ENCODE measurements at places on chromosomes 2 and 18.

- DNase-seq = no peak
Observed at GRCh38 chr2:98487806-98488189, 43.1 kb downstream of the INPP4A start.

- no peak for DNase-seq
Observed at GRCh38 chr2:96095116-96095636, 21.2 kb downstream of the ADRA2B start.

DNA sequence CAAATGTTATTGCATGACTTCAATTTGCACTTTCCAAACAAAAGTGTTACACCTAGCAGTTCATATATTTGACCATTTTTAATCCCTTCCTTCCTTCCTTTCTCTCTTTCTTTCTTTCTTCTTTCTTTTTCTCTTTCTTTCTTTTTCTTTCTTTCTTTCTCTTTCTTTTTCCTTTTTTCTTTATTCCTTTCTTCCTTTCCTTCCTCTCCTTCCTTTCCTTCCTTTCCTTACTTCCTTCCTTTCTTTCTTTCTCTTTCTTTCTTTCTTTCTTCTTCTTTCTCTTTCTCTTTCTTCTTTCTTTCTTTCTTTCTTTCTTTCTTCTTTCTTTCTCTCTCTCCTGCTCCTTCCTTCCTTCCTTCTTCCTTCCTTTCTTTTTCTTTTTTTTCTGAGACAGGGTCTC lies 146.7 kb upstream of the ALKAL2 start:
- no peak for DNase-seq

DNA sequence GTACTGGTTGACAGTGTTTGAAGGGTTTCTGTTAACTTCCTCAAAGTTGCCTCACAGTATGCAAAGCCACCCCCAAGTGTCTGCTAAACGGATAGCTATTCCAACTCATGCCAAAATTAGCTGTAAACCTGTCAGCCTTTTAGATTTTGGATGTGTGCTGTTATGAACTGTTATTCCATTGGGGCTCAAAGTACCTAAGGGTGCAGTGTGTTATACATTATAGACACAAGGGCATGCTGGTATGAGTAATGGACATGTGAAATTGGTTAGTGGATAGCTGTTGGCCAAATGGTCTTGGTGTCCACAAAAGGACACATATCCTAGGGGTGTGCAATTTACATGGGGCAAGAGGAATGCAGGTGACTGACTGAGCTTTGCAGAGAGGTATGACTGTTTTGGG lies 33.7 kb upstream of the CCBE1 start:
- no peak for DNase-seq

DNA sequence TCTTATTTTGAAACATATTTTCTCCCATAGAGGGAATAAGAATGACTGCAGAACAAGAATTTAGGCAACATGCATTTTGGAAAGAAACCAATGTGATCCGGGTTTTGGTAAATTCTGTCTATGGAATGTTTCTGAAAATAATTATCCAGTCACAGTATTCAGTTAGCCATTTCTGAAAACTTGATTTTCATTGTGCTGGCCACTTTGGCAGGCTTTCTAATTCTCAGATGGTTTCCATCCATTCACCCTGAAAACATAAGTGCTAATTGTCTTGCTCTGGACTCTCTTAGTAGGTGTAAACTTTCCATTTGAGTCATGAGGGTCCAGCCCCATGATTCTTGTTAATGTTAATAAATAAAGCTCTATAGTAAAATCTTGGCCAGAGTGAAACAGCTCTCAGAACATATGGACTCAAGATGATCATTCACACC lies 176.5 kb downstream of the RBM43 start:
- no peak for DNase-seq

DNA sequence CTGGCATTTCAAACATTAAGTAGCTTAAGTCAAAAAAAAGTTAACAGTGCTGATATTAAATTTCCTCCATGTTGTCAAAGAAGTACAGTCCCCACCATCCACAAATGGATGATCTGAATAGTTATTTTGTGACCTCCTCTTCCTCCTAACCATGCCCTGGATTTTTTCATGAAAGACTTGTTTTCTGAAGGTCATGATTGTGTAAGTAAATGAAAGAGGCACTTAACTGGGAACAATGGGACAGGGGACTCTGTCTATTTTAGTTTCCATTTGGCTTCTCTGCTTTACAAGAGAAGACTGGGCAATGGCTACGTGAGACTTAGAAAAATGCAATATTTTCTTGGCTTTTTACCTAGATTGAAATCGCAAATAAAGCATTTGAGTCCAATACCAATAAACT lies 32.2 kb downstream of the PECR start:
- no peak for DNase-seq

- no peak for DNase-seq
Observed at GRCh38 chr2:202135091-202135874, 62.2 kb downstream of the KIAA2012 start.

DNA sequence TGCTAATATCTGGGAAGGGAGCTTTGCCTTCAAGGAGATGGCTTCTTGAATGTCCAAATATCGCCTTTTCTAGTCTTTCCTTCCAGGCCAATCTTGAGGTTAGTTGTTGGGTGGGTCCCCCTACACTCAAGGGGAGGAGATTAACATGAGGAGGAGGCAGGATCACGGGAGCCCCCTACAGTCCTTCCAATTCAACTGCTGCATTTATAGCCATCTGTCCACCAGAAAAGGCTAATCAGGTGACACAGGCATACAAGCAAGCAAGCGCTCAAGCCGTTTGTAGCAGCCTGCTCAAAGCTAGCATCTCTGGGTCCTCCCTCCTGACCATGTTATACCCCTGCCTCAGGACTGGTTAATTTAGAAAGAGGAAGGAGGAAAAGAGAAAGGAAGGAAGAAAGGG lies 87.6 kb downstream of the MRPS9 start:
- DNase-seq = no peak

DNA sequence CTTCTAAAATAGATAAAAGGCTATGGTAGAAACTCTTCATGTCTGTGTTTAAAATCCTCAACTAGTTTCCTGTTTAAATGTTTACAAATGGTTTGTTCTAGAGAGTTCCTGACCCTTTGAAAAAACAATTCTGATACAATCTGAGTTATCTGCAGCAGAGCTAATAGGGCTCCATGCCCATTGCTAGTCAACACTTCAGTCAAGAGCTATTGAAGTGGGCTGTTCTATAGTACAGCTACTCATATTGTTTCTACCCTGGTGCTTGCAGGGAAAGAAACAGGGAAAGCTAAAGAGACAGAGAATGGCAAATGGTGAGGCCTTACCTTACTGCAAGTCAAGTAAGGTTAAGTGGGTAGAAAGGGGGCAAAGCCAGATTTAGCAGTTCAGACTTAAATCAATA lies 112.3 kb upstream of the CAVIN2 start:
- no peak for DNase-seq

- no peak for DNase-seq
Observed at GRCh38 chr18:77108001-77108692, 24.4 kb downstream of the MBP start.

DNA sequence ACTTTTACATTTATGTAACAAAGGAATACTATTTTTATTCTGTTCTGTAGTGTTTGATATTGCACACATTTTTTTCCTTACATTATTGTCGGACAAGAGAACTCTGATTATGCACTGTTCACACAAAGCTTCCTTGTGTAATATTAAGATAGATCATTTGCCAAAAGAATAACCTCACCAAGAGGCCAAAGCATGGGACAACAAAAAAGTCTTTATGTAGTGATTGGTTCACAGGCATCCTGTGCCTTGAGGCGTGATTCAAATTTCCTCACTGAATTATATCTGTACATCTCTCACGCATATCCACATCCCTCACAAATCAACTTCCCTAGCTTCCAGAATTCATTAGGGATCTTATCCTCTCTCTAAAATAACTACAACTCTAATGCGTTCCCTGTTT lies 642.7 kb downstream of the NR4A2 start:
- DNase-seq = no peak

- DNase-seq = no peak
Observed at GRCh38 chr2:214753455-214753854, 56.0 kb downstream of the BARD1 start.

DNA sequence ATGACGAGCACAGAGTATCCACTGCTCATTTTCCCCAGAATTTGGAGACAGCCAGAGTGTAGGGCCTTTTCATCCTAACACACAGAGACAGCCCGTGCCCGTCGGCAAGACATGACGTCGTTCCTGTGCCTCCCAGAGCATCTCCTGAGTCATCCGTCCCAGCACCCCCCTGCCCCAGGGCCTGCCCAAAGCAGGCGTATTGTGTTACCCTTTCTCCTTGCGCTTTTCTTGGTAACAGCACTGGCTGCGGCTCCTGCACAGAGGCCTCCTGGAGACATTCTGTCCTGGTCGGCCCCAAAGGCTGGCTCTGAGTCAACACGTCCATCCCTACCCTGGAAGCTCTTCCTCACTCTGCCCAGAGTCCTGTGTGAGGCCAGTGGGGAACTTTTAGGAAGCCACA lies 217.1 kb downstream of the KLHL29 start:
- DNase-seq = no peak

- DNase-seq = no peak
Observed at GRCh38 chr2:127564429-127565260, 29.2 kb downstream of the MYO7B start.

DNA sequence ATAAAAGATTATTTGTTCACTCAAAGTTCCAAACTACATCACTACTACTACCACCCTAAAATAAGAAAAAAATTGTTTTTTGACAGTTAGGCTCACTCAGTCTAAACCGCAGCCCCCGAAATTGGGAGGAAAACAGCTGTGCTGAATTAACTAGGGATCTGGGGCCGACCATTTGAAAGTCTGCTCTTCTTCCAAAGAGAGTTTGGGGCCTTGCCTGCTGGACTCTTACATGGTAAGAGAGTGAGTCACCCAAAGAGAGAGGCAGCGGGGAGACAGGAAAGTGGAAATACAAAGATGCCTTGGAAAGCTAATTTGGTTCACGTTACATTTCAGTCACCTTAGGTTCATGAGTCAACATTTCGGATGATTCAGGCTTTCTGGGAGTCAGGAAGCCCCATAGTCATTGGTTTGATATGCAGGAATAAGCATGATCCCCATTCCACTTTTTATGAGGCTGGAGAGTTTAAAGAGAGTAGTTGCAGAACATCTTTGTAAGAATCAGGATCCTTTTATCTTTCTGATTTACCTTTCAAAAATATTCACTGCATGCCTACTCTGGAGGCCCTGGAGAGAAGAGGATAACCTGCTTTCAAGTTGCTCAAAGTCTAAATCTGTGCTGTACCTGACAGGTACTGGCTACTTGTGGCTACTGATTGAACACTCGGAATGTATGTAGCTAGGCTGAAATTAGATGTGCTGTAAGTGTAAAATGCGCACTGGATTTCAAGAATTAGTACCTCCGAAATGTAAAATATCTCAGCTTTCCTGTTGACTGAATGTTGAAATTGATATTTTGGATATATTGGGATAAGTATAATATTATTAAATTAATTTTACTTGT lies 995 bp upstream of the RTN4 start:
- DNase-seq = no peak

Measured in stimulated activated CD4-positive, alpha-beta T cell treated with anti-CD3 and anti-CD28 coated beads, Interleukin-1b, Interleukin-23, amount 100 ng/mL, for 1 hour (primary cell).